ENCODE measurements at places on chromosomes 2 and 18.

- peak; percentile 32 for DNase-seq
These were observed 11.9 kb upstream of the ASPRV1 start for GRCh38 chr2:69973335-69973735.

GRCh38 chr2:12116228-12116750 lies 369.9 kb downstream of the LPIN1 start:
- no peak for DNase-seq

GRCh38 chr2:107569496-107569895 lies 257.2 kb upstream of the RGPD4 start:
- no peak for DNase-seq

GRCh38 chr2:88038263-88039105 lies 17.1 kb downstream of the KRCC1 start:
- DNase-seq = peak; percentile 78

DNA sequence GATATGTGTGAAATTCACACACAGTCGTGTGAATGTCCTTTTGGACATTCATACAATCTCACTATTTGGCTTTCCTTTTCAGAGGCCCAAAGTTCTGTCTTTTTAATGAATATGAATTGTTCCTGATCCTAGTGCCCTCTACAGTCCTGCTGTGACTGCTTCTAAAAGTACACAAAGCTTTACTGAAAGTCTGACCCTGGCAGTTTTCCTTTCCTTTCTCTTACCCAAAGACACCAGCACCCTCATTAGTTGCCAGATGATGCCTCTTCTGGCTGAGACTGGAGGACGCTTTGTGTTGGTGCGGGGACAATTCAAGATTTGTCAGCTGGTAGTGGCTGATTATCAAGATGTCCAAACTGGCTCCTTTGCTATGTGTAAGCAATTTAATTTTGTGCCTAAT lies 81.8 kb upstream of the CDCA7 start:
- DNase-seq = no peak

DNA sequence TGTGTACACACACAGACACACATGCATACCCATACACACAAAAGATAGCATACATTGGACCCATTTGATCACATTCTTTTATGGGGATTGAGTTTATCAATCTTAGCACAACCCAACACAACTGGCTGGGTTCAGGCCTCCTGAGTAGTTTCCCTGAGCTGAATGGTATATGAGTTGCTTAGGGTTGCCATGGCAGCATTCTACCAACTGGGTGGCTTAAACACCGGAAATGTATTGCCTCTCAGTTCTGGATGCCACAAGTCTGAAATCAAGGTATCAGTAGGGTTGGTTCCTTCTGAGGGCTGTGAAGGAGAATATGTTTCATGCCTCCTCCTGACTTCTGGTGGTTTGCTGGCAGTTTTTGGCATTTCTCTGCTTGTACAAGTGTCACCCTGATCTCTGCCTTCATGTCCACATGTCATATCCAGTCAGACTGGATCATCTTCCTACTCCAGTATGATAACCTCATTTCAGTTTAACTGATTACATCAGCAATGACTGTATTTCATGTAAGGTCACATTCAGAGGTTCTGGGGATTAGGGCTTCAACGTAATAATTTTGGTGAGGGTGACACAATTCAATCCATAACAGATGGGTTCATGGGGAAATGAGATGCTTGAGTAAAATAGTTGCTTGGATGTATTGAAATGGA lies 212.7 kb downstream of the KCNE4 start:
- no peak for DNase-seq

- peak; percentile 56 for DNase-seq
These were observed 111.7 kb upstream of the SCN1A start for GRCh38 chr2:166239548-166239947.

DNA sequence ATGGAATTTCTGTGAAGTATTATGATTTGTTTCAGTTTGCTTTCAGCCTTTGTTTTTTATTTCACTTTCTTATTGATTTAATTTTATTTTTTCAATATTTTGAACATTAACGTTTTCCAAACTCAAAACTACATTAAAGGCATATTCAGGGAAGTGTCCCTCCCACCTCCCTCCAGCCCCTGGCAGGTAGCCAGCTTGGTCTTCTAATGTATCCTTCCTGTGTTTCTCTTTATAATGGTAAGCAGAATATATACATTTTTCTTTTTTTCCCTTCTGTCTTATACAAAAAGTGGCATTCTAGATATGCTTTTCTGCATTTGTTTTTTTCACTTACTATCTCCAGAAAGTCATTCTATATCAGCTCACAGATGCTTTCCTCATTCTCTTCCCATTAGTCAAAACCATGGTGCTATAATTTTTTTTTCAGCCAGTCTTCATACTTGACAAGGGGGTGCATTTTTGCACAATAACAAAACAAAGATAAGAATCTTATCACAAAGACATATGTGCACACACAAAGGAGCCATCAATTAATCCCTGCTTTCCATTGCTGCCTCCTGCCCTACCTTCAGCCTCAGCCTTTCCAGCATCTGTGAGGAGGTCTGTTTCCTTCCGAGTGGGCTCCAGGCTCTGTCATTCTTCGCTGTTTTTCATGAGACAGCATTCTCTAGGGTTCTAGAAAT lies 33.7 kb upstream of the TMEM177 start:
- DNase-seq = no peak

- no peak for DNase-seq
These were observed 138.9 kb downstream of the CCDC148 start for GRCh38 chr2:158317642-158318041.
